NCI-H524 (cell line): ENCODE measurements at places on chromosomes 12 and 14.

DNA sequence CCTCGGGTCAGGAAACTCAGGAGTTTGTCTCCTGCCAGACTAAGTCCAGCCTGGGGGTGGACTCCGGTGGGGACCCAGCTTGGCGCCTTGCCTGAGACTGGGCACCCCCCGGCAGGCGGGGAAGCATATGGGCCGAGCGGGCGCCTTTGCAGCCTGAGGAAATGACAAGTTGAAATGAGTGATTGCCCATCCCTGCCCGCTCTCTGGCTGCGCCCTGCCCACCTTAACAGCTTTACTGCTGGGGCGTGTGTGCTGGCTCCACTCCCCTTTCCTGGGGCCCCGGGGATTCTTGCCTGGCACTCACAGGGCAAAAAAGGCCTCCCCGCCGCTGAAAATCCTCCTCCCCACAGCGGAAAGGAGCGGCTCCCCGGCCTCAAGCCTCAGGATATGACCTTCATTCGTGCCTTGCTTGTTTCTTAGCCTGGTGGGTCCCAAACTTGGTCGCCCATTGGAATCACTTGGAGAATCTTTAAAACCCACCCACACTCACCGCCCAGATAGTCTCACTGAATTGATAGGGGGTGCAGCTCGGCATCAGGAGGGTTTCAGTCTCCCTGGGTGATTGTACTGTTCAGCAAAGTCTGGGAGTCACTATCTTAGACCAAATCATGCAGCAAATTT, 1.5 kb downstream of the RFLNA start:
- no peak for DNase-seq

GRCh38 chr12:69457433-69457832, 12.8 kb upstream of the FRS2 start:
- no peak for DNase-seq

GRCh38 chr14:95471476-95471875, 45.0 kb downstream of the SYNE3 start:
- DNase-seq = peak; percentile 64

DNA sequence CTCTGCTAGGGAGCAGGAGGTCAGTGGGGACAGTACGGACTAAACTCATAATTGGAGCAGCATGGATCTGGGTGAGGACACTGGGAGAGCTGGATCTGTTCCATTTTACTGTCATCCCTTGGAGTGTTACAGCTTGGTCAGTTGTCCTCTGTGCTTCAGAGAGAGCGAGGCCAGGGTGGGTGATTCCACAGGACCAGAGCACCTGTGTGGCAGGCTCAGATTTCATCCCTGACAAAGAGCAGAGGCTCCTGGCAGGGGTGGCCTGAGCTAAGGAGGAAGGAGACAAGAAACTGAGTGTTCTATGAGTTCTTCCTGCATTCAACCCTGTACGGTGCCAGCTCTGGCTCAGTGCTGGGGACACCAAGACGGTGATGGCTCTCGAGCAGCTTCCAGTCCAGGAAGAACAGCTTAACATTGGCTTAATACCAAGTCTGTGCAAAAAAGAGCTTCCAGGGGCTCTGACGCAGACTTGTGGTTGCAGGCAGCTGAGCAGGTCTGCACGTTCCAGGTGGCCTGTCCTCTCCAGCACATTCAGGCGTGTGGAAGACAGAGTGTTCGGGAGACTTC, 8.4 kb upstream of the PGF start:
- DNase-seq = no peak

DNA sequence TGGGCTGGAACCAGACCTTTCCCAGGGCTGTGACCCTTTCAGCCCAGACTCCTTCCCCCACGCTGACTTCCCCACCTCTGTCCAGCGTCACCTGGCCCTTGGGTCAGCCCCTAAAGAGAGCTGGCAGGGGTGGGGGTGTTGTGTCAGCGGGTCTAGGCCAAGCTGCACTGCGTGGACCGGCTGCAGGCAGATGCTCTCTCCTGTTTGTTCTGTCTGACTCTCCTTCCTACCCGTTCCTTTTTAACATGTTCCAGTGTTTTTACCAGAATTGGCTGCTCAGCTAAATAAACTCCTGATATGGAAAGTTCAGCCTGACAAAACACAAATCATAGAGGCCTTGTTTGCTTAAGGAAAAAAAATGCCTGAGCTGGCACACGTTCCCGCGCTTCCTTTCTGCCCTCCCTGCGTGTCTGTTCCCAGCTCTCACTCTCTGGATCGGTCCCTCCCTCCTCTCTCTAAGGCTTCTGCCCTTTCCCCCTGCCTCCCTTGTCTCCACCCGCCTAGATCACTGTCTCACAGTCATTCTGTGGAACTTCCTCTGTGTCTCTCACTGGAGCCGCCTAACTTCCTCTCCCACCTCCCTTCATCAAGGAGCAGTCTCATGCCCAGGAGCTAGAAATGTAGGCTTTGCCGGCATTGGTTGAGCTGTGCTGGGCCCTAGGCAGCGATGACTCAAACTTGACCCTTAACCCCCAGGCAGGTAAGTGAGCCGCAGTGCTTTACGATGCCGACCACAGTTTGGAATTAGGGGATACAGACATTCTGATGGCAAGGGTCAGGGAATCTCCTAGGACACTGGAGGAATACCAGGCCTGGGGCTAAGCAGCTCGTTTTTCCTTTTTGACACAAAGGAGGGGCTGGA, 15.5 kb upstream of the MLXIP start:
- DNase-seq = no peak

DNA sequence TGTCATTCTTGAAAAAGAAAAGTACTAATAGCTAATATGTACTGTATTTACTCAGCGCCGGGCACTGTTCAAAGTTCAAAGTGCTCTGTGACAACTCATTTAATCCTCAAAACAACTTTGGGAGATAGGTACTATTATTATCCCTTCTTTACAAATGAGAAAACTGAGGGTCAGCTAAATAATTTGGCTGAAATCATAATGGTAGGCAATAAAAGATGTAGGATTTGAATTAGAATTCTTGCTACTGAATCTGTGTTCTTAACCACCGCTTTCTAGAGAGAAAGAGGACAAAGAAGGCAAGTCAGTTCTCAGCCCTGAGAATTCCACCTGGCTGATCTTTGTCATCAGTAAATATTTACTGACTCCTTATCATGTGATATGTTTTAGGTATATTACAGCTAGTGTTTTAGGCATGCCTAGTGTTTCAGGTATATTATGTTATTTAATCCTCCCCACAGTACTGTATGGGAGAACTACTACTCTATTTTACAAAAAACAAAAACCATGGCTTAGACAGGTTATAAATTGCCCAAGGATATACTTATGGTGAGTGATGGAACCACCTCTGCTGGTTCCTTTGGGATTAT, 205.7 kb upstream of the GZMB start:
- DNase-seq = no peak

DNA sequence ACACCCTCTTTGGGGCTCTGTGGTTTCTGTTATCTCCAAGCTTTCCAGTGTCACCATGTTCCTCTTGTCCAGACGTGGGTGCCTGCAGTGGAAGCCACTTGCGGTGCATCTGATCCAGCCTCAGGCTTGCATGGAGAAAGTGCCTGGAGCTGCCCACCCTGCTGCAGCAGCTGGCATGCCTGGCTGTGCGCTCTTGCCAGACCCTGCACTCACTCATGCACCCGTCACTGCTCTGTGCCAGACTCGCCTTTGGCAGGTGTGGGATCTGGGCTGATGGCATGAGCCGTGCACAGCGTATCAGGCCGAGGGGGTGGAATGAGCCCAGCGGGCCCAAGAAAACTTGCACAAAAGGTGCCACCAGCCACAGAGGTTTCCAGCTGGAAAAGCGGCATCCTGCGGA, 105.1 kb downstream of the MNAT1 start:
- no peak for DNase-seq

DNA sequence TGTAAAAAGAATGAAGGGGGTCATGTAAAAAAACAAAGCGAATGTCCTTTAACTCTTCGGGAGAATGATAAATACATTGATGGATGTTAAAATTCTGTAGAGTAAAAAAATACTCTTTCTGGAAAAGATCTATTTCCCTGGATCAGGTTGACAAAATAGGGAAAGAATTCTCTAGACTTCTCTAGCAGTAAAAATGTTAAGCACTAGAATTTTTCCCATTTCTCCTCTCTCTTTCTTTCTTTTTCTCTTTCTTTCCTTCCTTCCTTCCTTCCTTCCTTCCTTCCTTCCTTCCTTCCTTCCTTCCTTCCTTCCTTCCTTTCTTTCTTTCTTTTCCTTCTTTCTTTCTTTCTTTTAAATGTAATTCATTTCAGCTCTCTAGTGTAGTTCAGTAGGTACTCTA, 552.5 kb downstream of the LRFN5 start:
- no peak for DNase-seq

GRCh38 chr12:89384807-89385206, 32.5 kb upstream of the DUSP6 start:
- DNase-seq = no peak

DNA sequence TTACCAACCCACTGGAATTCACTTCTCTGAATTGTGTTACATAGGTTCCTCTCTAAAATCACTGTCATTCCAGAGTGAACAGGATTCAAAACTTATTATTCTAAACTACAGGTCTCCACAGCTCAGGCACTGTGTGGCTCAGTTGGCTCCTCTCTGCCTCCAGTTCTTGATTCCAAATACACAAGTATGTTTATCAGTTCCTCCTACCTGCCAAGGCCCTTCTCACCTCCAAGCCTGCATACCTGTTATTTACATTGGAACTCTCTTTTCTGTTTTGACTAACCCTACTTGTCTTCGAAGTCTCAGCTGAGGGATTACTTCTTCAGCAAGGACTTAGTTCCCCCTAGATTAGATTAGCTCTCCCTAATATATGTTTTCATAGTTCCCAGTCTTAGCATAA, 397.6 kb upstream of the TMTC1 start:
- no peak for DNase-seq

- DNase-seq = no peak
Measured at GRCh38 chr14:65622703-65623102, 210.2 kb downstream of the FUT8 start.

DNA sequence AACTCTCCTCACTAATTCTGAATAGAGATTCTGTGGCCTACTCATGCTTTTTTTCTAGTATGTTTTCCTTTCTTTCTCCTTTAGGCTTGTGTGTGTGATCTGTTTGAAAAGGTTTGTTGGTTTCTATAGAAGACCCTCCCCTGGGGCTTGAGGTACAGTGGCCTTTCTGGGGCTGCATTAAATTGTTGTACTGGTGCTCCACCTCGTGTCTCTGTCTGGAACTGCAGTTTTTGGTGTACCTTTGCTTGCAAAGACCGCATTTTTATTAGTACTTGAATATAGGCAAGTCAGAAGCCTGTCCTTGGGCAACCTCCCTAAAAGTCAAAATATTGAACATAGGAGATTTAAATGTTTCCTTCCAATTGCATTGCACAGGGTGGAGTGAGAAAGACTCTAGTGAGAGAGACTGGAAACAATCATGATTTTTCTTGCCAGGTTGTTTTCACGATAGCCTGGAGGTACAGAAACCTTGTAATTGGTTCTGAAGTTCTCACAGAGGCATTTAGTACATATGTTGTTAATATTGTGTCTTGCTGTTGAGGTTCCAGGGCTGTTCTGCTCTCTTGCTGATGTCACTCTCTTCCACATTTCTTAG, 39.0 kb downstream of the SLCO1B1 start:
- no peak for DNase-seq

- no peak for DNase-seq
Measured at GRCh38 chr12:116381744-116382685, 104.5 kb upstream of the MED13L start.
